ENCODE measurements at places on chromosomes 2 and 18.

- no peak for DNase-seq
Measured at GRCh38 chr18:75016025-75016717, 192.8 kb downstream of the PTGR3 start.

DNA sequence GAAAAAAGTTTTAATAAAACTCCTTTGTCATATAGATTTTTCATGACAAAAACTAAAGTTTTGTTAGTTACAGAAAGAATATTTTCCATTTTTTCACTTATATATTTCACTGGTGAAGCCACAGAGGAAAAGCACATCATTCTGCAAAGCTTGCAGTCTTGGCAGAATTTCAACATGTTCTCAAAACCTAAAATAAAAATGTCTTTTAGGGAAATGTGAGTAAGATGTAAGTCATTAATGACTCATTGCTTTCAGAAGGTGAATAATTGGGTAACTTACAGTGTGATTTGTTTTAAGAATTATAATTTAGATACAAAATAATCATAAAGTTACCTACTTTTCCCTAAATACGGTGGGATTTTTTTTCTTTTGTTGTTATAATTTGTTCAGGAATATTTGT, 43.4 kb upstream of the TNFRSF11A start:
- peak; percentile 23 for DNase-seq

GRCh38 chr2:1483551-1483950, 70.3 kb downstream of the TPO start:
- no peak for DNase-seq

DNA sequence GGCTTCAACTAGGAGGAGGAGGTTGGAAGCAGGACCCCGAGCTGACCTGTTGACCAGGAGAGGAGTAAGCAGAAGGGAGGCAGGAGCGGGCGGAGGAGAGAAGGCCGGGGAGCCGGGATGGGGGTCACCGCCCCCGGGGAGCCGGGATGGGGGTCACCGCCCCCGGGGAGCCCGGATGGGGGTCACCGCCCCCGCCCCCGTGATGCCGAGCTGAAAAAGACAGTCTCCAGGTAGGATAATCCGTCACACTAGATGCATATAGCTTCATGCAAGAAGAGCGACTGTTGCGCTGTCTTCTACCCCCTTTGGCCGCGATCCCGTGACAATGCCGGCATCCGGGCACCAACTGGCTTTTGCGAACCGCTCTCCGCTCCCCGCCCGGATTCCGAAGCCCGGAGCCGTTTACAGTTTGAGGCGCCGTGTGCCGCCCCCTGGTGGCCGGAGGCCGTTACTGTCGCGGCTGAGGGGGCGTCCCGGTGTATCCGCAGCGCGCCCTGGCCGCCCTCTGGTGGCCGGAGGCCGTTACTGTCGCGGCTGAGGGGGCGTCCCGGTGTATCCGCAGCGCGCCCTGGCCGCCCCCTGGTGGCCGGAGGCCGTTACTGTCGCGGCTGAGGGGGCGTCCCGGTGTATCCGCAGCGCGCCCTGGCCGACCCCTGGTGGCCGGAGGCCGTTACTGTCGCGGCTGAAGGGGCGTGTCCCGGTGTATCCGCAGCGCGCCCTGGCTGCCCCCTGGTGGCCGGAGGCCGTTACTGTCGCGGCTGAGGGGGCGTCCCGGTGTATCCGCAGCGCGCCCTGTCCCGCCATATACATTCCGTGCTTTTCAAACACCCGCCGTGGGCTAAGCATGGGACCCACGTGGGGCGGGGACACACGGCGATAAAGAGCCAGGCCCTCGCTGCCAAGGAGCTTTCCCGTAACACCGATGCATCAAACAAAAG, 89.6 kb downstream of the ACTR3 start:
- no peak for DNase-seq

DNA sequence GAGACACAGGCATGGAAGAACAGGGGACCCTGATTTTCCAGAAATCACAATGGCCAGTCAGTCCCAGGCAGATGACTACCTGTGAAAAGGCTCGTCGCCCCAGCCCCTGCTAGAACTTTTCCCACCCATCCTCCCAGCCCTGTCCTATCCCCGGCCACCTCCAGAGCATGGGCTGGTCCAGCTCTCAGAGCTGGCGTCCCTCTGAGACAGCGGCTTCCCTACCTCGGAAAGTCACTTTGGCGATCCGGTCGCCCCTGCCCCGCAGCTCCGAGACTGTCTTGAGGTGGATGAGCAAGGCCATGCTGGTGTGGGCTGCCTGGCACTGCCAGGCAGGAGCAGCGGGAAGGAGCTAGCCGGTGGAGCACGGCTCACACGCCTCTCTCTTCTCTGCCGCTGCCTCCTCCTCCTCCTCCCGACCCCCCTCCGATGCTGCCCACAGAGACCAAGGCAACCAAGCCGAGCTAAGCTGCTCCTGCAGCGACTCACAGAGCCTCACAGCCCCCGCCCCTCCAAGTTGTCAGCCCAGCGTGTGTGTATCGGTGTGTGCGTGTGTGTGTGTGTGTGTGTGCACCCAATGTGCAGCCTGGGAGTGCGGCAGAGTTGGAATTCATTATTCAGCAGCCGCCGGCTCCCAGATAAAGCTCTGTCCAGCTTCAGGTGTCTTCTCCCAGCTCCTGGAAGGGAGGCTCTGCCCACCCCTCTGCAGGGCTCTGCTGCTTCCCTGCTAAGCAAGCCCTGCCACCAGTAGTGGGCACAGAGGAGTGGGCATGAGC, 80.5 kb upstream of the OTOF start:
- DNase-seq: no peak

DNA sequence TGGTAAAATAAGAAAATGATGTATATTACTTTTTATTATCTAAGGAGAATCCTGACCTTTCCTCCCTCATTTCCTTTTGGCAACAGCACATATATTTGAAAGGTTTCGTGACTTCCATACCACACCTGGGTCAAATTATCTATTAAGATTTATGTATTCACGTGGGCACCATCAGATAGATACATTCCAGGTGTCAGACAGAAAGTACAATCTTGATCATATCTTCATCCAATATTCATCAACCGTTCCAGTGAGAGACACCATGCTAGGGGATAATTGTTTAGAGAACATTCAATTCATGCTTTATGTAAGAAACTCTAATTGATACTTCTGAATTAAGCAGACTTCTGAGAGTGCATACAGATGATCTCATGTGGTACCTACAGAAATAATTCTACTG, 73.7 kb downstream of the SCN9A start:
- DNase-seq: no peak

DNA sequence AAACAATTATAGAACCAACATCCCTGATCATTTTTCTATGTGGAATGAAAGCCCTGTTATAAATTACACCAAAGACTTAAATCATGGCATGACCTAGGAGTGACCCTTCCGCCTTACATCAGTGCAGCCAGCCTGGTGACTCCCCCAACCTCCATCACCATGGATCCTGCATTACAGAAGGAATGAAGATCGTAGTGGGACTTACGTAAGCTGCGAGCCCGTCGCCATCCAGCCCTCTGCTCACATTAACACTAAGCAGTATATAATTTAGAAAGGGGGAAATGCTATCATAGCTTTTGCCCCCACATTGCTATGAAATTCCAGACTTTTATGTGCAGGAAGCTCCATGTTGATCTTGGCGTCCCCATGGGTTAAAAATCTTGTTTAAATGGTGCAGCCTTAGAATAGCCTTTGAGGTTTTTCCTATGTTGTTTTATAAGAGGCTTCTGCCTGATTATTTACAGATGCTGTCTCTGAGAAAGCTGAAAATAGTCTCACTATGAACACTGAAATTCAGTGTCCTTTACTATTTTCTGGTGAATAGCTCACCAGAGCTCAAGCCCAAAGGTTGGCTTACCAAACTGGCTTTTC, 76.3 kb downstream of the COLEC12 start:
- DNase-seq: no peak

- no peak for DNase-seq
Measured at GRCh38 chr2:164620457-164620856, 825 bp downstream of the GRB14 start.

DNA sequence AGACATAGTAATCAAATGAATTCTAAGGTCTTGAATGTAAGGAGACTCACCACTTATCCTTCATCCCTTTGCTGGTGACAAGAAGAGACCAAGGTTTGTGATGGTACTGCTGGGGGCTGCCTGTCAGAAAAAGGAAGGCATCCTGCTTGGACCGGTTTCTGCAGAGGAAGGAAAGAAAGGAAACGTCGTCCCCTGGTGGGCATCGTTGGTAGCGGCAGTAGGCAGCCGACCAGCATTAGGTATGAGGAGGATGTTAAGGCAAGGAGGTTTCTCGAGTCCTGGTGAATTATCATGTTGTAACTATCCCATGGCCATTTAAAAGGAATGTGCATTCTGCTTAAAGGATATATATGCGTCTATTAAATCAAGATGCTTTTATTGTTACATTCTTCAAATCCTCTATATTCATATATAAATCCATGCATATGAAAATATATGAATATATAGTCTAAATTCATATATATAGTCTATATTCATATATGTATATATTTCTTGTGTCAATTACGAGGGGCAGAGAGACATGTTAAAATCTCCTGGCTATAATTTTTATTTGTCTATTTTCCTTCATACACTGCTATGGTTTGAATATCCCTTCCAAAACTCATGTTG, 94.4 kb upstream of the TGFA start:
- DNase-seq: peak; percentile 58

DNA sequence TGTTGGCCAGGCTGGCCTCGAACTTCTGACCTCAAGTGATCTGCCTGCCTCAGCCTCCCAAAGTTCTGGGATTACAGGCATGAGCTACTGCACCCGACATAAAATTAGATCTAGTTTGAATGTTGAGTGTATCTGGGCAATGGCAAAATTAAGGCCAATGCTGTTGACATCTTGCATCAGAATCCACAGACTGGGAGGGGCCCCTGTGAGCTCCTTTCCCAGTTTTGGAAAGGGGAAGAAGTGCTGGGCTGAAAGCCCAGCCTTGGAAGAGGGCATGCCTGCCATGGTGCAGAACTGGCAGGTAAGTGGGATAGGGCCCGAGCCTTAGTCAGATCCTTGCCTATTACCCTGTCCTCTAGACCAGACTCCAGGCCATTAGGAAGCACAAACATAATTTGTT, 4.5 kb upstream of the MYOM1 start:
- DNase-seq: no peak

DNA sequence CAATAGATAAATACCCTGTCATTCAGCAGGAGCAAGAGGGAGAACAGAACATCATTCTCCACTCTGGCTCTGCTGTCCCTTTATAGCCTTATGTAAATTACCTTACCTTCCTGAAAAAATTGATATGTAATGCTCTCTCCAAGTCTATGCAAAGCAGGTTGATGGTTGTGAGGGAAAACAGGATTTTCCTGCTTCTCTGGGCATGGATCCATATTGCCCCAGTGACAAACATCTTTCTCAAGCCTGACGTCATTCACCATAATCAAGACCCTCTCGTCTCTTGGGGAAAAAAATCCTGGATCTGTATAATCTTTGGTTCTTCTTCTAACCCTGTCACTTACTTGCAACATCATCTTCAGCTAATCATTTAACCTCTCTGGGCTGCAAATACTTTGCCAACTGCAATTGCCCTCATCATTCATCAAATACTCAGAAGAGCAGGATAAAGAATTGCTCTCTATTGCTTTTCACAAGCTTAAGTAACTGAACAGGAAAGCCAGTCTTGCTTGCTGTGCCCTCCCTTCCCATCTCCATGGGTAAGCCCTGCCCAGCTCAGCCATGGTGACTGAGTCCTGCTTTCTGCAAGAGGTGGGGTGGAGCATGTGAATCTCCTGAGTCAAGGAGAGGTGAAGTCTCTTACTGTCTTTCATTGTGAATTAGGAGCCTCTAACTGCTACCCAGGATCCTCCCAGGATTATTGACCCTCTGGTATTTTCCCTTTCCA, 123.7 kb upstream of the KLF7 start:
- DNase-seq: no peak

GRCh38 chr2:237594514-237594871, 4.0 kb upstream of the RAB17 start:
- DNase-seq: no peak

DNA sequence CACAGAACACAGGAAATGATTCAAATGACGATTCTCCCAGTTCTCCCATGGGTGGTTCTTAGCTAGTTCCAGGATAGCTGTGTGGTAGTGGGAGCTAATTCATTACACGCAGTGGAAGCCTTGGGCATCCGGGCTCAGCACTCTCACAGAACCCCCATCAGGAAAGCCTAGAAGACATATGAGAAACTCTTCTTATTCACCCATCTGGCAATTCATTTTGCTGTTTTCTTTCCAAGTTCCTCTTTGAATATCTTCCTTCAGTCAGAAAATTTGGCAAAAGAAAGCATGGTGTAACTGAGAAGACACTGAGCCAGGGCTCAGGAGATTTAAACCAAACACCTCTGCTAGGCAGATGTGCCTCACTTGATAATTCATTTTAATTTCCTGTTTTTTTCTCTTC, 85.2 kb upstream of the FN1 start:
- DNase-seq: peak; percentile 48

- DNase-seq: peak; percentile 13
Measured at GRCh38 chr2:233857511-233858141, 3.3 kb upstream of the HJURP start.

DNA sequence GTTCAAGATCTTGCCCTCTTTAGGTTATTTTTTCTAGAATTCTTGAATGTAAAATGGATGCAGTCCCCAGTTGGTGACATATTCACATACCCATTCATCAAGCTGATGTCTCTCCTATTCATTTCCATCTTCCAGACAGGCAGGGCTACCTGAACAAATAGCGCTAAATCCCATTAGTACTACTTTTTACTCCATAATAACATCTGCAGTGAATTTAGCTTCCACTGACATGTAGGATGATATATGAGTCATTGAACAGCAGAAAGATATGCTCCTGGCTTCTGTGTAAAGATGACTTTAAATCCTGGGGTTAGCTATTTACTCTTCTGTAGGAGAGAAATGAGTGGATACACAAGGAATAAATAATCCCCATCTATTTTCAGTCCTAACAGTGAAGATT, 194.7 kb downstream of the RND3 start:
- DNase-seq: no peak

GRCh38 chr18:10838553-10838952, 310.8 kb downstream of the PIEZO2 start:
- DNase-seq: no peak

- no peak for DNase-seq
Measured at GRCh38 chr2:63776382-63776781, 65.3 kb upstream of the UGP2 start.

DNA sequence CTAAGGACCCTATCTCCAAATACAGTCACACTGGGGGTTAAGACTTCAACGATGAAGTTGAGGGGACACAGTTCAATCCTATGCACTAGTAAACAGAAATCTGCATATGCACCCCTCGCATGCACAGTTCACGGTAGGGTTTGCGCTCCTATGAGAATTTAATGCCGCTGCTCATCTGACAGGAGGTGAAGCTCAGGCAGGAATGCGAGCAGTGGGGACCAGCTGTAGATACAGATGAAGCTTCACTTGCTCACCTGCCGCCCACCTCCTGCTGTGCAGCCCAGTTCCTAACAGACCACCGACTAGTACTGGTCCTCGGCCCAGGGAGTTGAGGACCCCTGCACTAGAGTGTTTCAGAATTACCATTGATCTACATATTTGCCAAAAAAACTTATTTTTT, 40.0 kb upstream of the FAHD2A start:
- no peak for DNase-seq

GRCh38 chr2:101076581-101076980, 74.5 kb downstream of the RPL31 start:
- no peak for DNase-seq
